Stimulated activated CD4-positive, alpha-beta T cell treated with anti-CD3 and anti-CD28 coated beads, Interleukin-4, amount 100 ng/mL, for 1 hour (primary cell): ENCODE measurements at places on chromosomes 3 and 15.

GRCh38 chr3:81451140-81451539 is 310.3 kb downstream of the GBE1 start:
- no peak for DNase-seq

GRCh38 chr3:113079218-113079961 is 88.6 kb downstream of the GTPBP8 start:
- no peak for DNase-seq

DNA sequence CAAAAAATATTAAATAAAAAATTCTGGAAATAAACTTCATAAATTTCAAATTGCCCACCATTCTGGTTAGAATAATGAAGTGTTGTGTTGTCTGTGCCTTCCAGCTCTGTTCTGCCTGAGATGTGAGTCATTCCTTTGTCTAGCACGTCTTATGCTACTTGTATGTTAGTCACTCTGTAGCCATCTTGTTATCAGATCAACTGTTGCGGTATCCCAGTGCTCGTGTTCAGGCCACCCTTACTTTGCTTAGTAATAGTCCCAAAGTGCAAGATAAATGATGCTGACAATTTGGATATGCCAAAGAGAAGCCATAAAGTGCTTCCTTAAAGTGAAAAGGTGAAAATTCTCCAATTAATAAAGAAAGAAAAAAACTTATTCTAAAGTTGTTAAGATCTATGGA is 527.5 kb downstream of the NAALADL2 start:
- no peak for DNase-seq

DNA sequence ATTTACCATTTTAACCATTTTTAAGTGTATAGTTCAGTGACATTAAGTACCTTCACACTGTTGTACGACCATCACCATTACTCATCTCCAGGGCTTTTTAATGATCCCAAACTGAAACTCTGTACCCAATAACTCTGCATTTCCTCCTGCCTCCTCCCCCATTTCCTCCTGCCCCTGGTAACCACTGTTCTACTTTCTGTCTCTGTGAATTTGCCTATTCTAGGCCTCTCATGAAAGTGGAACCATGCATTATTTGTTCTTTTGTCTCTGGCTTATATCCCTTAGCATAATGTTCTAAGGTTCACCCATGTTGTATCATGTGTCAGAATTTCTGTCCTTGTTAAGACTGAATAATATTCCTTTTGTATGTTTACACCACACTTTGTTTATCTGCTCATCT is 154.2 kb downstream of the MECOM start:
- no peak for DNase-seq

GRCh38 chr15:68042156-68042854 is 11.8 kb upstream of the PIAS1 start:
- no peak for DNase-seq

GRCh38 chr3:46135475-46135874 is 72.6 kb downstream of the CCR1 start:
- DNase-seq, result no peak

DNA sequence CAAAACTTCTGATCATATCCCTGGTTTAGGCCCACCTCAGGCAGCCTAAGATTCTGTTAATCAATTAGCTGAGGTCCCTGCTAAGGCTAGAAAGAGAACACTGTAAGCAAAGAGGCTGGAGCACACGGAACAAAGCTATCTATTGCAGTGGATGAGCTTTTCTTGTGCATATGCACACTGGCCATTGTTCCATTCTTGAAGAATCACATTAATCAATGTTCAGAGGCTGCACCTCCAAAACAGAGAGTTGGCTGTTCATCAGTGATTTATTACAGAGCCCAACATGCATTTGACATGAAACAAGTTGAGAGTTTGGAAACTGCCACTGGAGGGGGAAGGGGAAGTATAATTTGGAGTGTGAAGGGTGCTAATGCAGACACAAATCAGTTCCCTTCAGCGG is 873.0 kb downstream of the ROBO1 start:
- DNase-seq, result no peak
